ENCODE measurements at places on chromosomes 2 and 18.

DNA sequence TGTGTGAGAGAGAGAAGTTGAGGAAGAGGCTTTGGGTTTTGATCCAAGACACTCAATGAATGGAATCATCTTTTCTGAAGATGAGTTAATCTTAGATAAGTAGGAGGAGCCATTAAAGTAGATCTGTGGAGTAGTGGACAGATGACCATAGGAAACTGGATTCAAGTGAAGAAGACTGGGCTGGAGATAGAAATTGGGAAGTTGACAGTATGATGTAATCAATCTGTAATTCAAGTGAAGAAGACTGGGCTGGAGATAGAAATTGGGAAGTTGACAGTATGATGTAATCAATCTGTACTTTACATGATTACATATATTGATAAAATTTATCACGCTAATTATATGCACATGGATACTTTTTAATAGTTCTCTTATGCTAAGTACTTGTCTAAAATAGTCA lies 92.8 kb downstream of the PHLPP1 start:
- DNase-seq, result no peak

- no peak for DNase-seq
Measured at GRCh38 chr2:148619560-148620195, 24.9 kb upstream of the EPC2 start.

GRCh38 chr18:10168477-10168876 lies 254.7 kb downstream of the VAPA start:
- no peak for DNase-seq

DNA sequence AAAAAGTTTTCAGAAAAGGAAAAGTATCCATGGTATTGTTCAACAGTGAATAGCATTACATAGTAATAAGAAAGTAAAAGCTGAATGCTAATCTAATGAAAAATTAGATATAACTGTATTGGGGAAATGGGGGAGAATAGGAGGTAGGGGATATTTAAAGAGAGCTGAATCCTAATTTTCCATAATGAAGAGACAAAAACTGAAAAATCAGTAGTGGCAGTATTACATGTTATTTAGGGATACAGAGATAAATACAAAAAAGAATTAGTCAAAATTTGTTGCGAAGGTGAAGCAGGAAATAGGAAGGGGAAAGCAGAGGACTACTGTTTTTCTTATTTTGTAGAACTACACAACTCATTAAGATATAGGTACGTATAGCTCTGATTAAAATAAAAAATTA lies 9.1 kb downstream of the TANK start:
- DNase-seq, result no peak

DNA sequence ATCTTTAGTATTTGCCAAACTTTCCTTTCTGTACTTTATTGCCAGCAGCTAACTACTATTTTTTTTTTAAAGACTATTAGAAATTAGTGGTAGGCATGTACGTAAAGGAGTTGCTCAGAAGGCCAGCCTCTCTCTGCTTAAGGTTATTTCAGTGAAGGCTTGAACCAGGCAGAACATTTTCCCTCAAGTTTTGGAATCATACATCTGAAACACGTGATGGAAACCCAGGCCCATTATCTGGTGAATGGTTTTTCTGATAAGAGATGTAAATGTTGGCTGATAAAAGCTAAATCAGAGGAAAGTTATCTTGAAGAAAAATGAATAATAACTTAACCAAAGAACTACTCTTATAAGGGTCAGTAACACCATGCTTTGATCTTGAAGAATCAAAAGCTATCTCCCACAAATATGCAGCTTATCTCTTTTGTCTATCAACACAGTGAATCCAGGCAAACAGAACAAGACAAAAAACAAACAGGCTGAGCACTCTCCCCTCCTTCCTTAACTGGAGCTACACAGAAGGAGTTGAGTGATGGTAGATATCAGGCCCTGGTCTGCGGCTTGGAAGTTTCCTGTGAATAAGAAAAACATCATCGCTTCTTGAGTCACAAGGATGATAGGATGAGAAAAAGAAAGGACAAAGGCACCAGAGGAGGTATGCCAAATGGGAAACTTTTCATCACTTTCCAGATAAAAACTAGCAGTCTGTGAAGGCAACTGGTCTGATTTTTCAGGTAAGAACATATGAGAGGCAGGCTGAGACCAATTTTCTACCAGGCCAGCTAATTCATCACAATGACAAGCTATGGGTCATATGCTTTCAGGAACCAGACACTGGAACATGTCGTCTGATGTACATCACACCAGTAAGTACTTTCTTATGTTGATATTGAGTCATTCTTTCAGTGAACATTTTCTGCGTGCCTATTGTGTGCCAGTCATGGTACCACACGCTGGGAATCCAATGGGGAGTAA lies 88.4 kb upstream of the STK17B start:
- DNase-seq, result no peak

DNA sequence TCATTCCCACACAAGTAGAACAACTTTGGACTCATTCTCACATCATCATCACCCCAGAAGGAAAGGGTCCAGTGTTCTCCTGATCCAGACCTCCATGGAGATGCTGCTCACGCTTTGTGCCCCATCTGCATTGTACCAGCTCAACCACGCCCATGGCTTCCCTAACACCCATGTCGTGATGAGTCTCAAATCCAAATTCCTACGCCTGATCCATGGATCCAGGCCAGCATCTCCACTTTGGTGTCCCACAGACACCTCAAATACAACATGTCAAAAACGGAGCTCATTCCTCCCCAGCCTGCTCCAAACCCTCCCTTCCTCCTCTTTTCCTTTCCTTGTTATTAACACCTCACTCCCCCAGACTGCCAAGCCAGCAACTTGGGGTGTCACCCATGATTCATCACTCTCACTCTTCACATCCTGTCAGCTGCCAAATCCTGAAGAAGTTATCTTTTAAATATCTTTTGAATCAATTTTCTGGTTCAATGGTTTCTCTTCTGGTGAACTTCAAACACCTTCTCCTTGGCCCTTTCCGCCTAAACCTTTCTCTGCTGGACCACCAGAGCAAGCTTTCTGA lies 30.2 kb upstream of the FAM124B start:
- no peak for DNase-seq

DNA sequence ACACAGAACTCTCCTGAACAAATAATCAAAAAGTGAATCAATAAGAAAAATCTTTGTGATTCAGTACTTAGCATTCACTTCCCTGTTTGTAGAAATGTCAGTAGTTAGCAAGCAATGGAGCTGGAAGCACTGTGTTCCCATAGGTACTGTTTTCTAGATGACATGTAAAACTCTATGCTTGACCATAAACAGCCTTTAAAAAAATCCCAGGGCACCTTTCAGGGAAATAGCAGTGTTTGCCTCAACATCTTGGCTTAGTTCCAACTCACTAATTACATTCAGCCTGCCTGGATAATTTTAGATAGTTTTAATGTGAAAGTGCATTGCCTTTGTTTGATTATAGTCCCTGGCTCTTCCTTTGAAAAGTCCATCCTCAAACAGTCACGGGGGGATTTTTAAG lies 721.8 kb downstream of the ERBB4 start:
- DNase-seq, result no peak

DNA sequence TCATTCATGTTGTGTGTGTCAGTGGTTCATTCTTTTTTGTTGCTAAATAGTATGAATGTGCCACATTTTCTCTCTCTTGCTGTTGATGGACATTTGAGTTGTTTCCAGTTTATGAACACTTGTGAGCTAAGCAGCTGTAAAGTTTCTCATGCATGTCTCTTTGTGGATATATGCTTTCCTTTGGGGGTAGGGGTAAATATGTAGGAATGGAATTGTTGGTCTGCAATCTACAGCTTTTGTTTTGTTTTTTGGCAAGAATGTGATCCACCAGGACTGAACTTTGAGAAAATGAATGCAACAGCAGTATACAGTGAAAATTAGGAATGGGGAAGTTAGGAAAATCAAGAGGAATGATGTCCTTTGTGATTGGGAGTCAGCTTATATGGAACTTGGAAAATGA lies 226.3 kb downstream of the CDCA7 start:
- no peak for DNase-seq

DNA sequence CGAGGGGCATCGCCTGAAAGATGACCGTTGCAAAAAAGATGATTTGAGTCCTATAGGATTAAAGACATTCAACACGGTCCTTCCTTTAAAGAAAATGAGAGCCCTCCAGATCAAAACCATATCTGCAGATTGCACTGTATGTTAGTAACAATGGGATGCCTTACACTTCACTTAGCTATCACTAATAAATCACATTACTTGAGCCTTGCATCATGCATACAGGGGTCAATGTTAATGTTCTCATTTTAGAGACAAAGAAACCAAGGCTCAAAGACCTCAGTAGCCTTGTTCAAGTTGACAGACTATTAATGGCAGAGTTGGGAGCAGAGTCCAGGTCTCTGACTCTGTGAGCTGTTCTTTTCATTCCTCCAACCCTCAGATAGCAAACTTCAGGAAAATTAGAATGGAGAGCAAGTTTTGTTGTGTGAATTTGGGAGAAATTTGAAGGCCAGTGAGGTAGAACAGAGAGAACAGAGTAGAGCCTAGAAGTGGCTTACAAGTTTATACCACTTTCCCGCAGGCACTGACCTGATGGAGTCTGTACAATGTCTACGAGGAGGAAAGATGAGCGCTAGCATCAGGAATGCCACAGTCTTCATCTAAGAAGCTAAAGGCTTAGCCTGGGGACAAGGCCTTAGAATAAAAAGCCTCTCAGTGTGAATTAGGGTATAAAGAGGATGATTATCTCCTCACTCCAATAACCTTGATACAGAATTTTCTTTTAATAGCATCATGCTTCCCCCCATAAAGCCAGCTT lies 48.3 kb downstream of the TRIB2 start:
- DNase-seq, result no peak

DNA sequence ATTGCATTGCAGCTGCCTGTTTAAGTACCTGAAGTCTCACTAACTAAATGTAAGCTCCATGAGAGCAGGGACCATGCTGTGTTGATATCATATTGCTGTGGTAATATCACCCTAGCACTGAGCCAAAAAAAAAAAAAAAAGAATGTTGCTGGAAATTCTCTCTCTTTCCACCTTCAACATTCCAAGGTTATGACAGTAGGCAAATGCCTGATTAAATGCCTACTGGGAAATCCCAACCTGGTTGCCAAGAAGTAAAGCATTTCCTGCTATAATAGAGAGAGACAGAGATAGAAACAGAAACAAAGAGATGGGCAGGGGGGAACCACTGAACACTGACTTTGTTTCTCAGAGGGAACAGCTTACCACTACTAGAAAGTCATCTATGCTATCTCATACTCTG lies 1604.2 kb downstream of the LRP1B start:
- DNase-seq, result no peak

GRCh38 chr18:58922995-58923394 lies 58.3 kb downstream of the ZNF532 start:
- DNase-seq, result no peak

DNA sequence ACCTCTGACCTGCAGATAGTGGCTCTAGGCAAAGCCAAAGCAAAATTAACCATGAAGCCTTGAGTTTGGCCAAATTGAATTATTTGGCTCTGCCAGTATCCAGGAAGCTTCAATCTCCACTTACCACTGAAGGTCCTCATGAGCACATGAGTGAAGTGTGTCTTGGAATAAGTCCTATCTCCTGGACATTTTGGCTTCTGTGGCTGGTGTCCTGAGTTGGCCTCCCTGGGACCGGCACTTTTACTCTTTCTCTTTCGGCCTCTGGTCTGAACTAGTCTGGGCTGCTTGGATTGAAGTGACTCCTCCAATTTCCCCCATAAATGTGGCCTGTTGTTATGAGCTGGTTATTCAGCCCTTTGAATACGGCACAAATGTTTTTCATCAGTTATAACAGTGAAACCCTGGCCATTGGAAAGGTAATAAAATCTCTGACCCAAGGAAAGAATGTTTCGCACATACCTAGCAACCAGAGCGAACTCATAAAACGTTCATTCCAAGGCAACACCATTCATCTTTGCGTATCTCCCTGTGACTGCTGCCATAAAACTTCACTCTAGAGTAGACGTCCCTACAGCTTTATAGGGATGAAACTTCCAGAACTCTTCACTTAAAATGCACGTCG lies 216.4 kb downstream of the LPIN1 start:
- DNase-seq, result no peak

DNA sequence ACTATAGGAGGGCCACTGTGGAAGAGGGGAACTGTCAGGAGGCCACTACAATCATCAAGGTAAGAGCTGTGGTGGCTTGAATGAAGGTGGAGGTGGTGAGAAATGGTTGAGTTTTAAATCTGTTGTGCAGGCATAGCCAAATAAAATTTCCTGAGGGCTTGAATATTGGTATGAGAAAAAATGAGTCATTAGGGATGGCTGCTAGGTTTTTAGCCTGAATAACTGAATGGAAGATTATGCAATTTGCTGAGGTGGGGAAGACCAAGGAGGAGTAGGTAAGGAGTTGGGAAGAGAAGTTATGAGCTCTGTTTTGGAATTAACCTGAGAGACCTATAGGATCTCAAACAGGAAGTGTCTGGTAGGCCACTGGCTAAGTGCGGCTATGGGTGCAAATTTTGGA lies 84.0 kb downstream of the KLHL14 start:
- DNase-seq, result no peak

GRCh38 chr18:7133181-7133580 lies 15.6 kb upstream of the LAMA1 start:
- no peak for DNase-seq

DNA sequence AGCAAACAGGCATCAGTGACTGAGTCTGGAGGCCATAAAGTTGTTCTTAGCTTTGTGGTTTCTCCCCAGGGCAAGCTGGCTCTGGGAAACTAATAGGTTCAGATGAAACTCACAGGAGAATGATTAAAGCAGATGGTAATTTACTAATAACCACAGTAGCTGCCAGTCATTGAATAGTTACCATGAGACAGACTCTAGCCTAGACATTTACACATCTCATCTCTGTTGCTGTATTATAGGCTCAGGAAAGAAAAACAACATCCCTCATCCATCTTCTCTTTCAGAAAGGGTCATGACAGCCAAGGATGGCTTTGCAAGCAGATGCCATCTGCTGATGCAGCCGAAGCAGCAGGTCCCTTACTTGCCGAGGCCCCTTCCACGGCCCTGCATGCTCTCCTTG lies 314.0 kb upstream of the ID2 start:
- no peak for DNase-seq

GRCh38 chr2:10079266-10079869 lies 843 bp downstream of the CYS1 start:
- peak; percentile 55 for DNase-seq

DNA sequence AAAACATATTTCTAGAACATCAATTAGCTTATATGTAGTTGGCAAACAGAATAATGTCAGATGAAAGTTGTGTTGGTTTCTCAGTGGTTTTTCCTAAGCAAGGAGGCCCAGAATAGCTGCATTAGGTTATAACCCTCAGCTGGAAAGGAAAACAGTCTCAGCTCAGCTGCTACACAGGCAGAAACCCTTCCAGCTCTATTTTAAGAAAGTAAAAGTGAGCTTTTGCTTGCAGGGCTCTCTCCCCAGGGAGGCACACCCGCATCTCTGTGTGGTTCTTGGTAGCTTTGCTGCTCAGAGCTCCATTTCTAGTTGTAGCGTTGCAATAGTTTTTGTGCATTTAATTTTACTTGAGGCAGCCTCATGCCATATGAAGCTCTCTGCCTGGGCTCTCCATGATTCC lies 54.6 kb downstream of the PIKFYVE start:
- DNase-seq, result no peak

- no peak for DNase-seq
Measured at GRCh38 chr2:41836948-41837347, 210.9 kb upstream of the PKDCC start.
